ENCODE measurements at places on chromosomes 11 and 22.
A peak's percentile ranks its signal among the peaks of the same experiment; 100 is the strongest.

GRCh38 chr11:111066846-111067245 lies 178.7 kb upstream of the POU2AF2 start:
- DNase-seq, result no peak

- DNase-seq, result no peak
Observed at GRCh38 chr11:81420668-81421250, 1312.9 kb downstream of the FAM181B start.

DNA sequence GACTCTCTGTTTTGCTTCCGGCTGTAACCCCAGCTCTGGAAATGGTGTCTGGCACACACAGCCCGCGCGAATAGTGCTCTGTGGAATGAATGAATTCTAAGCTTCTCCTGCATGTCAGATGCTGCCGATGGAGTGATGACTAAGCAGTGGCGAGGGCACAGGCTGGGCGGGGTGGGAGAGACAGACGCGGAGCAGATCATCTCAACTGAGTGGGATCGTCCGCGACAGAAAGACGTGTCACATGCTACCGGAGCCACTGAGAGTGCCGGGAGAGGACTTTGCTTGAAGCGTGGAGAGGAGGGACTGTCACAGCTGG lies 334.5 kb downstream of the CTTN start:
- no peak for DNase-seq

- no peak for DNase-seq
Observed at GRCh38 chr11:45643598-45644260, 21.7 kb downstream of the CHST1 start.

DNA sequence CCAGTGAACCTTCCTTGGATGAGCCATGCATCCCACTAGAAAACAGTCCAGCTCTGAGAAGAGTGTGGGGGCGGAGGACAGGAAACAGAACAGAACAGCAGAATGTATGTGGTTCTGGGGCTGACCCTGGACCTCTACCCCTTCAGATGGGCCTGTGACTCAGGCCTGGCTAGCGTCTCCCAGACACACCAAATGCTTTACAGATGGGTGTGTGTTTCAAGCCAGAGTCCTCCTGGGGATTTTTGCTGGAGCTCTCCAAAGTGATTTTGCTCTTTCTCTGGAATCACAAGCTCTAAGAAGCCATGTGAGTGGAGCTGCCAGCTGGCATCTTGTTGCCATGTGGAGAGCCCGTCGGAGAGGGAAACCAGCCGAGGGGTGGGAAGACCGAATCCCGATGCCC lies 13.2 kb upstream of the C1QTNF4 start:
- DNase-seq, result peak; percentile 34

DNA sequence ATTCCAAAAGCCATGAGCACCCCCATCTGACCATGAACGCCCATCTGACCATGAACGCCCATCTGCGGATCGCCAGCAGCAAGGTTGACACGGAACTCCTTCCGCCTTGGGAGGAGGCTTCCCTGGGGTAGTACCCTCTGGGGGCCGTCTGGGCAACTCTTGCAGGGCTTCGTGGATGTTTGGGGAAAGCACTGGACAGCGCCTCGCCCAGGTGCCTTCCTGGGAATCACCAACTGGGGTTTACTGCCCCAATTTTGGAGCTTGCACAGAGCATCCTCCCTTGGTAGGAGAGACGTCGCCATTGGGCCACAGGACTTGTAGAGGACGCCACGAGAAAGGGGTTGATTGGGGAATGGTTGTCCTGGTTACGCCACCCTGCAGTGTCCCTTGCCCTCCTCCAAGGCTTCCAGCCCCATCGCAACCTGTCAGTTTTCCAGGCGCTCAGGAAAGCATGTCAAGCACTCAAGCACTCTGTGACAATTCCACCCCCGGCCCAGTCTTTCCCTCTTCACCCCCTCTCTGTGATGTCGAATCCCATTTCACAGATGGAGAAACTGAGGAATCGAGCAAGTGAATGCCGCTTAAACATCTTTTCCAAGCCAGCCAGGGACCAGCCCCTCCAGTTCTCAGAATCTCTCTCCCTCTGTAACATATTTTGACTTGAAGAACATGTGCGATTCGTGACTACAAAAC lies 914 bp upstream of the PRDM11 start:
- DNase-seq, result peak; percentile 61

DNA sequence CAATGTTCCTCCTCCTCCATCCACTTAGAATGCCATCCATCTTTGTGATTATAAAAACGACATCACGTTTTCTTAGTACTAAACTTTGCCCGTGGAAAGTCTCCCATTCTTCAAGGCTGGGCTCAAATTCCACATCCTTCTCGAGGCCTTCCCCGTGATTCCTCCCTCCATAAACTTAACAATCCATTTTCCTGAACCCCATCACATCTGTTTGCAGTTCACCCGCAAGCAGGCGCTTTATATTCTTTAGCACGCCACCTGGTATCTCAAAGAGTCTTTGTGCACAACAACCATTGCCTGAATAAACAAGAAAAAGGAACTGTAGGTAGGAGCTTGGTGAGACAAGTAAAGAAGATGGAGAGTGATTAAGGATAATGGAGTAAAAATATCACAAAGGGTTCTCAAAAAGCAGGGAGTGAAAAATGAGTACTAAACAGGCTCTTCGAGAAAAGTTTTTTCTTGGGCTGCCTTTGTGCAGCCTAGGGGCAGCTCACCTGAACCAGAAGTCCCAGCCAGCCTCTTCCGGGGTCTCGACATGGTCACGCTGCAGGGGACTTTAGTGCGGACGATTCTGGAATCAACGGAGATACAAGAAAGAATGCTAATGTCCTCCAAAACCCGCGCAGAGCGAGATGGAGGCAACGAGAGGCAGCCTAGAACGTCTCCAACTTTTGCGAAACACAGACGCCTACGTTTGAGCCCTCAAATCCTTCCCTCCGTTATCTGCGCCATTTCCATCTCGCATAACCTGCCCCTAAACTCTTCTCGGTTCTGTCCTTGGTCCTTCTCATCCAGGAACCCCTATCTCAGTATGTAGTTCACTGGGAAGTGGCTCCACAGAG lies 585 bp downstream of the THYN1 start:
- DNase-seq, result peak; percentile 45

DNA sequence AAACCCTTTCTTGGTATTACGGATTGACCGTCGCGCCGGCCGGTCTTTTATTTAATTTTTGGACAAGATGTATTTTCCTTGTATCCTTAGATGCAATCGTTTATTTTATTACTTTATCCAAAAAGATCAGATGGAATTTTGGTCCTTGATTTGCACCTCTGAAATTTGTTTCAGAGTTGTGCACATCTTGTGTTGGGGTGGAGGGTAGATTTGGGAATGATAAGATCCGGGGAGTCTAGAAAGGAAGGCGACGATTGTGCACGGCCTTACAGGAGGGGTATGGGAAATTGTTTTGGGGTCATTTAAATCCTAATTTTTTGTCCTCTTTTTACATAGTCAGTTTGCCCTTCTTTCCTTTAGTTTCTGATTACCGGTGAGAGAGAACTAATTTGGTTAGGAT lies 1.4 kb downstream of the KDM2A start:
- no peak for DNase-seq

GRCh38 chr11:40877256-40877655 lies 582.2 kb downstream of the LRRC4C start:
- no peak for DNase-seq

- DNase-seq, result no peak
Observed at GRCh38 chr22:50207383-50208140, 6.8 kb downstream of the SELENOO start.

DNA sequence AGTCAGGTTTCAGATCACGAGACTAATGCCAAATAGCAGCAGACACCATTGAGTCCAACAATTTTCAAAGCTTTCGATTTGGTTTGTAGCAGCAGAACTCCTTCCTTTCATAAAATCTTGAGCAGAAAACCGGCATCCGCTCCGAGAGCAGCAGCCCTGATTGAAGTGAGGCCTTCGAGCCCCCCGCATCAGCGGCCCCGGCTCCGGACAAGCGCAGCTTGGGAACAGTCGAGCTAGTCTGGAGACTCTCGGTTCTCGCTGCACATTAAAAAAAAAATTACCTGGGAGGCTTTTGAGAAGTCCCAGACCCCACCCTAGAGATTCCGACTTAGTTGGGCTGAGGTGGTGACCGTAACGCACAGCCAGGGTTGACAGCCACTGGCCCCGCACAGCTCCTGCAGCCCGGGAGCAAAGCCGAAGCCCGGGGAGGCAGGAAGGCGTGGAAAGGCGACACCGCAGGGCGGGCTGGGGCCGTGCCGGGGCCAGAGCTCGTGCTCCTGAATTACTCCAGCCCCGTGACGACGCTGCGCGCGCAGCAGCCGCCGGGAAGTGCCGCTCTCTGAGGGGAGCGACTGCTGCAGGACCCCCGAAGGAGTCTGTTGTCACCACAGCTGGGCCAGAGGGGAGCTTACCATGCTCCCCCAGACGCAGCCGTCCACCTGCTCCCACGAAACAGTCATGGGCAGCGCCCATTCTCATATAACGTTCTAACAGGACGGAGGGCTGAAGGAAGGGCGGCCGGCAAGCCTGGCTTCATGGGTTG lies 57.8 kb downstream of the SPATA19 start:
- peak; percentile 25 for DNase-seq

GRCh38 chr11:74171997-74172396 lies 908 bp downstream of the PPME1 start:
- DNase-seq, result no peak

DNA sequence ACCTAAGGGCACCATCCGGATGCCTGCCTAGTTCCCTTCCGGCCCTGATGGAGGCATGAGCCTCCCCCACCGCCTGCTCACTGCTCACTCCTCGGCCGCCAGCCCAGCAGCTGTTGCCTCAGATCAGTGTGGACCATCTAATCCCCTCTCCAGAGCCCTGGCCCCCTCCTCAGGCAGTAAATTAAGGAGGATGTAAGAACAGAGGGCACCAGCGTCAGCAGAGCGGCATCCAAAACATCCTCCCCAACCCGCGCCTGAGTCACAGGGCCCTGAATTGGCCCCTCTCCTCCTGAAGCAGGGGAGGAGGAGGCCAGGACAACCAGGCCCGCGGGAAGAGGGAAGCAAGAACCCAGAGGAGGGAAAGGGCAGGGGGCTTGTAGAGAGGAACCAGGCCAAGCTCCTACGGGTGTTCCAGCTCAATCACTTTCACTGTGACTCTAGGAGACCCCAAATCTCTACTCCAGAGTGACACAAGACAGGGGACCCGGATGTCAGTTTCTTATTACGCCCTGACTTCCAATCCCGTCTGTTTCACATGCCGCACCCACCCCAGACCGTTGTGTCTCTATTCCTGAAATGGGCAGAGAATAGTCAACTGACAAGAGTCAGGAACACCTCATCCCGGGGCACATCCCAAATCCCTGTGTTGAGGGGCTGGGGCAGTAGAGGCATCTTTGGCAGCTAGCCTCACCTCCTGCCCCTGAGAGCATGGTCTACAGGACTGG lies 31.3 kb upstream of the MYOD1 start:
- DNase-seq, result no peak

GRCh38 chr11:44985721-44986120 lies 35.0 kb upstream of the TP53I11 start:
- no peak for DNase-seq

GRCh38 chr11:107847184-107847583 lies 11.4 kb downstream of the SLC35F2 start:
- DNase-seq, result no peak

GRCh38 chr22:35559354-35560005 lies 18.8 kb downstream of the RASD2 start:
- DNase-seq, result no peak

- no peak for DNase-seq
Observed at GRCh38 chr11:64877390-64878222, 815 bp downstream of the EHD1 start.

GRCh38 chr11:27281276-27281675 lies 81.7 kb downstream of the CCDC34 start:
- DNase-seq, result no peak

- no peak for DNase-seq
Observed at GRCh38 chr11:13672576-13673210, 4.2 kb downstream of the FAR1 start.

GRCh38 chr11:19649751-19650150 lies 62.9 kb upstream of the NAV2 start:
- DNase-seq, result no peak

GRCh38 chr11:73367482-73368024 lies 8.6 kb upstream of the RELT start:
- DNase-seq, result no peak

GRCh38 chr22:20636945-20637344 lies 129.5 kb downstream of the MED15 start:
- no peak for DNase-seq

DNA sequence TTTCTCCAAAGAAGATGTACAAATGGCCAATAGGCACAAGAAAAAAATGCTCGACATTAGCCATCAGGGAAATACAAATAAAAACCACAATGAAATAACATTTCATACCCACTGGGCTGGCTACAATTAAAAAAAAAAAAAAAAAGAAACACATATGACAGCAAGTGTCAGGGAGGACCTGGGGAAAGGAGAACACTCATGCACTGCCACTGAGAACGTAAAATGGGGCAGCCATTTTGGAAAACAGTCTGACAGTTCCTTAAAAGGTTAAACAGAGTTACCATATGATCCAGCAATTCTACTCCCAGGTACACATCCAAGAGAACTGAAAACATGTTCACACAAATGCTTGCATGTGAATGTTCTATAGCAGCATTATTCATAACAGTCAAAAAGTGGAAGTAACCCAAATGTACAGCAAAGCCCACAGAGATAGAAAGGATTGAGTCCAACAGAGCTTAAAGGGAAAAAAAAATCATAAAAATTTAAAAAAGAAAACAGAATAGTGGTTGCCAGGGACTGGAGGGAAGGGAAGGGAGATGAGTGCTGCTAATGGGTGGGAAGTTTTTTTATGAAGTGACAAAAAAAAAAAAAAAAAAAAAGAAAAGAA lies 48.4 kb upstream of the CYP2D6 start:
- DNase-seq, result no peak

- no peak for DNase-seq
Observed at GRCh38 chr22:46406349-46406748, 70.8 kb downstream of the TRMU start.

DNA sequence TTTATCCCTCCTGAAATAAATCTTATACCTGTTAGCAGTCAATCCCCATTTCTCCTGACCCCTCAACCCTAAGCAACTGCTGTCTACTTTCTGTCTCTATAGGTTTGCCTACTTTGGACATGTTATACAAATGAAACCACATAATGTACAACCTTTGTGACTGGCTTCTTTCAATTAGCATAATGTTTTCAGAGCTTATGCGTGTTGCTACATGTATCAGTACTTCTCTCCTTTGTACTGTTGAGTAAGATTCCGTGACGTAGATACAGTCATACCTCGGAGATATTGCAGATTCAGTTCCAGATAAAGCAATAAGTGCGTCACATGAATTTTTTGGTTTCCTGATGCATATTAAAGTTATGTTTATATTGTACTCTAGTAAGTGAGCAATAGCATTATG lies 127.3 kb downstream of the MORC2 start:
- DNase-seq, result no peak

GRCh38 chr11:66459138-66459778 lies 7.4 kb upstream of the PELI3 start:
- no peak for DNase-seq

- DNase-seq, result no peak
Observed at GRCh38 chr22:41398921-41399320, 17.2 kb downstream of the TEF start.

DNA sequence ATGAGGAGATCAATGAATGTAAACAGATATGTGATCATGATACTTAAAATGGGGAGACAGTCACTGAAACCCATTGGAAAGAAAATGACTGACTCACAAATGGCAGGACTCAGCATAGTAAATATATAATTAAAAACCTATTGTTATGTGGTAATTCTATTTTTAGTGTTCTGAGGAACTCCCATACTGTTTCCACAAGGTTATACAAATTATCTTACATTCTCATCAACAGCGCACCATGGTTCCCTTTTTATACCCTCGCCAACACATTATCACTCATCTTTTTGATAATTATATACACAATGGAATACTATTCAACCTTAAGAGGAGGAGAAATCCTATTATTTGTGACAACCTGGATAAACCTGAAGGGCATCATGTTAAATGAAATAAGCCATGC lies 17.1 kb downstream of the OR5B21 start:
- DNase-seq, result no peak

GRCh38 chr22:31229402-31230079 lies 17.4 kb downstream of the LIMK2 start:
- DNase-seq, result no peak
